ENCODE measurements at places on chromosomes 2 and 18. TPM values are rescaled to one million over a fixed set of nuclear protein-coding genes. Genes with fewer than 3 reads are reported as not detected.

SERPINB5 gene
- 363 TPM for total RNA-seq

PIGN gene
- total RNA-seq = 26.1 TPM

SERPINB4 gene
- 123 TPM for total RNA-seq

DNA sequence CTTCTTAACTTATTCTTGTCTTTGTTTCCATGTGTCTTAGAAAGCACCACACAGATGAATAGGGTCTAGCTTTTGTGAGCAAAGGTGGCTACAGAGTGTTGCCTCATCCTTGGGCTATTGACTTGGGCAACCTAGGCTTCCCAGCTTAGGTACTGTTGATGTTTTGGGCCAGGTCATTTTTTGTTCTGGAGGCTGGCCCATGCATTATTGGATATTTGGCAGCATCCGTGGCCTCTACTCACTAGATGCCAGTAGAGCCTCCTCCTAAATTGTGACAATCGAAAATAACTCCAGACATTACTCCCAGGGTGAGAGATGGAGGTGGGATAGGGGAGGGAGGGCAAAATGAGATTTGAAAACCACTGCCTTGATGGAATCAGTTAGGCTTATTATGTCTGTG is 127.3 kb upstream of the EPC2 start:
- no peak for DNase-seq

DNA sequence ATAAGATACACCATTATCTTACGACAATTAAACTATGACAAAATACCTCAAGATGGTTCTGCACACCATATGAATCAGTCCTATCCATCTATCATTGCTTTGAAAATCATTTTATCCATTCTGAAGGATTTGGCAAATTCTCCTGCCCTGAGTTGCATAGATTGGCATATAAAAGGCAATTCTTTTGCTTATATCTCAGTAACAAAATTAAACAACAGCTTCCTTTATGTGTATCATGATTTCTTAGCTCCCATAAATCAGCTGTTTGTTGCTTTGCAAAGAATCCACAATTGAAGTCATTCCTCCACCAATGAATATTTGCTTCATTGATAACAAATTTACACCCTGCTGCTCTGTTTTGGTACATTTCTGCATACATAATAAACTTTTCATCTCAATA is 61.7 kb downstream of the ITGB6 start:
- no peak for DNase-seq

GRCh38 chr2:155391613-155392130 is 693.2 kb downstream of the KCNJ3 start:
- DNase-seq = no peak

GRCh38 chr2:205383601-205384000 is 298.7 kb upstream of the NRP2 start:
- DNase-seq = no peak

GRCh38 chr18:13629841-13630715 is 96.3 kb downstream of the FAM210A start:
- DNase-seq = no peak

- DNase-seq = no peak
These were observed 61.4 kb downstream of the TGOLN2 start for GRCh38 chr2:85266146-85267041.

GRCh38 chr2:205177546-205177945 is 504.8 kb upstream of the NRP2 start:
- DNase-seq = no peak

- no peak for DNase-seq
These were observed 12.3 kb upstream of the ALMS1 start for GRCh38 chr2:73373344-73373743.

- DNase-seq = no peak
These were observed 5.2 kb downstream of the KLHL29 start for GRCh38 chr2:23390152-23390551.

Measured in esophagus squamous epithelium (tissue), 5 donors.